ENCODE measurements at places on chromosomes 12 and 14.

- no peak for DNase-seq
Observed at GRCh38 chr12:128737292-128737966, 86.3 kb downstream of the SLC15A4 start.

DNA sequence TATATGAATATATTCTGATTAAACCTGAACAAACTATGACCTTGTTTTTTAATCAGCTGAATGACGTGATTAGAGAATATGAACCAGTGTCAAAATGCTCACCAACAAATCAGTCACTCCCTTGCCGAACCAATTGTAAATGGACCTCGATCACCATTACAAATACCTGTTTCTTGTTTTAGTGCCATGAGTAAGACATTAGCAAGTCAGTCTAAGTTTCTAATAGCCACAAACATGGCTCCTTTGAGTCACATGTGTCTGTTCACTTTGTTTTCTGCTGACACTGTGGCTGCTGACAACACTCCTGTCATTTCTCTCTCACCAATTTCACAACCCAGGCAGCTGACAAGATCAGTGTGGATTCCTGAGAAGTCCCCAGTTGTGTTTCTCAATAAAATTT lies 286.2 kb upstream of the MDGA2 start:
- DNase-seq = no peak

DNA sequence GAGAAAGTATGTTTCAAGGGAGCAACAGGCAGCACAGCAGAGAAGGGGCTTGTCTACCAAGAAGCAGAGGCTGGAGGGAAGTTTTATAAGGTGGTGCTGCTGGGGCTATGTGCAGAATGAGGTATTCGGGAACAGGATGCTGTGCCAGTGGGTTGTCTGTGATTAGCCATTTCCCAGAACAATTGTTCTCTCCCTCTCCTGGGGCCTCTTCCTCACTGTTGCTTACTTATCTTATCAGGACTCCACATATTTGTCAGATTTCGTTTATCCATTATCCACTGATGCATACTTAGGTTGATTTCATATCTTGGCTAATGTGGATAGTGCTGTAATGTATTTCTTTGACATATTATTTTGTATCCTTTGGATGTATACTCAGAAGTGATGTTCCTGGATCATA lies 195.1 kb upstream of the RTL1 start:
- no peak for DNase-seq

DNA sequence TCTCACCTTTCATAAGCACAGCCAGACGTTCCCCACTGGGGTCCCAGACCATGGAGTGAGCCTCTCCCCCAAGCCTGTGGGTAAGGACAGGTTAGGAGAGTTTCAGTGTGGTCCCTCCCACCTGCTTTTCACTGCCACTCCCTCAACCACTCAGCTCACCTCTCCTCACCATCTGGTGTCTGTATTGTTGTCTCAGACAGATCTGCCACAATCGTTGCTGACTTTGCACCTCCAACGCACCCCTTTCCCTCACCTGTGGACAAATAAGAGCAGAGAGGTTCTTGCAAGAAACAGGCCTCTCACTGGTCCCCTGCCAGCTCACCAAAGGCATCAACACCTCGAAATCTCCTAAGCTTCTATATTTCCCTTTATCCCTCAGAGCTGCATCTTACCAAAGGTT lies 8.8 kb downstream of the MYG1 start:
- DNase-seq = no peak

GRCh38 chr14:36666416-36667206 lies 5.0 kb downstream of the PAX9 start:
- no peak for DNase-seq

DNA sequence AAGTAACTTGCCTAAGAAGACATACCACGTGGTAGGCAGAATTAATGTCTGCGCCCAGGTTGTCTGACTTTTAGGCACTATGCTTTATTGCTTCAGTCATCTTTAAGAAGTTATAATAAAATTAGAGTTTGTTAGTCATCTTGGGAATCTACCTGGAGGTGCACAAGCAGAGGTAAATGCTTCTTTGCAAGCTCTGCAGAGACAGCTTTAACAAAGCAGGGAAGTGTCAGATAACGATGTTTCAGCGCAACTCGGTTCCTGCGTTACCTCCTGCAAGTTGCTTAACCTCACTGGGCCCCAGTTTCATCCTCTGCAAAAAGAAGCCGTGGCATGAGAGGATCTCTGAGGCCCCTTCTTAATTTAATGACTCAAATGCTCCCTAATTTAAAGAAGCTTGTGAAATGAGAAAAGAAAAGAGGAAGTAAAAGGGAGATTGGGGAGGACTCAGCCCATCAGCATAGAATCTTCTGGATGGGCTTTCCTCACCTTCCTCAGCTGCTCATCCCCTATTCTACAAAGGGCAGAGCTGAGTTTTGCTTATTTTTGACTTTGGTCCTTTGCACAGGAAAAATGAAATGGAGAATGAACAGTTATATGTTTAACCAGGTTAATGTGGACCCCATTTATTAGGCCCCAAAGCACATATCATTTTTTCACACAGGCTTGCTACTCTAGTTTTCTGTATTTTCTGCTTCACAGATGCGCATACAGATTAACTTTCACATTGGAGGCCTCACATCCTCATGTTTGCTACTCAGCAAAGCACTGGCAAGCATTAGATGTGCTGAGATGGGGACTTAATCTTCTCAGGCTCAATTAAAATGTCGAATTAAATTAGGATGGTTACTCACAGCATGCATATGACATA lies 5.1 kb downstream of the ARHGDIB start:
- no peak for DNase-seq

DNA sequence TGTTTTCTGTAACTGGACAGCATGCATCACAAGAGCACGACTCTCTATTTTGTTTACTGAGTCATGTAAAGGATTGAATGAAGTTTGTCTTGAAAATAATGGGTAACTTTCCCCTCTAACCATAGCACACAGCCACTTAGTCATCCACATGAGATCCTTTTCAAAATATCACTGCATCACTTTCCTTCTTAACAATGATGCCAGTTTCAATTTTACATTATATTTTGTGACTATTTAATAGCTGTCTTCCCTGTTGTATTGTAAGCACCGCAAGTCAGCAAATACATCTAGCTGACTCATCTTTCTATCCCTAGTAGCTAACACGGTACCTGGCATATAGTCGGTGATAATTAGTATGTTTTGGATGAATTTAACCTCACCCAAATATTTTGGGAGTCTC lies 83.3 kb upstream of the PPM1H start:
- no peak for DNase-seq

DNA sequence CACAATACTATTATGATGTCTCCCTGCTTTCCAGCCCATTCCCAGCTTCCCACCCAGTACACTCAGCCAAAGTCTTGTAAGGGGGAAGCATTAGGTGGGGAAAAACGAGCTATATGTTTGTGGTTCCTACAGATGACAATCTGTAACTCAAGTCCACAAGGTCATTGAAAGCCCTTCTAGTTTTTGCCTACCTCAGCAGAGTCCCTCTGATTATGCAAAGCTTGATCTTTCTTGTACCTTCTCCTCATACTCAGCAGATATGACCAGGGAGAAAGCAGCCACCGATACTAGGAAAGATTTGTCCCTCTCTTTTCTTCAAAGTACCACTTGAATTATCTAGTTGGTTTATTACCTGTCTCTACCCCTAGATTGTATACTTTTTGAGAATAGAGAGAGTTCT lies 10.6 kb downstream of the CMAS start:
- no peak for DNase-seq

GRCh38 chr14:85459361-85460000 lies 70.5 kb upstream of the FLRT2 start:
- DNase-seq = no peak

- no peak for DNase-seq
Observed at GRCh38 chr14:103157969-103158368, 34.7 kb downstream of the TNFAIP2 start.

DNA sequence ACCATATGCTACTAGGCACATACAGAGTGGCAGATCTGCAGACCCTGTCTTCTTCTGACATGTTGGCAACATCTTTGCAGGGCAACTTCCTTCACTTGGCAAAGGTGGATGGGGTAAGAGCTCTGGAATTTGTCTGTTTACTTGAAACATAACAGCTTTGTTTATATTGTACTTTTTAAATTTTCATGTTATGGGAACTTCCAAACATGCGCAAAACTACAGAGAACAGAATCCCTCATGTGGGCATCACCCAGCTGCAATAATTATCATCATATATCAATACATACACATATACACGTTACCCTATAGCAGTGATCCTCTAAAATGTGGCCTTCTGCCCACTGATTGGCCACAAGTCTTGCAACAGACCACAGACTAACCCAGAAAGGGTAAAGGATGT lies 103.4 kb downstream of the STAB2 start:
- no peak for DNase-seq

- peak; percentile 94 for DNase-seq
Observed at GRCh38 chr12:103929046-103929783, 995 bp upstream of the HSP90B1 start.

GRCh38 chr12:12845794-12846243 lies 32.7 kb downstream of the DDX47 start:
- no peak for DNase-seq

GRCh38 chr14:66101662-66102061 lies 384.5 kb upstream of the CCDC196 start:
- no peak for DNase-seq

DNA sequence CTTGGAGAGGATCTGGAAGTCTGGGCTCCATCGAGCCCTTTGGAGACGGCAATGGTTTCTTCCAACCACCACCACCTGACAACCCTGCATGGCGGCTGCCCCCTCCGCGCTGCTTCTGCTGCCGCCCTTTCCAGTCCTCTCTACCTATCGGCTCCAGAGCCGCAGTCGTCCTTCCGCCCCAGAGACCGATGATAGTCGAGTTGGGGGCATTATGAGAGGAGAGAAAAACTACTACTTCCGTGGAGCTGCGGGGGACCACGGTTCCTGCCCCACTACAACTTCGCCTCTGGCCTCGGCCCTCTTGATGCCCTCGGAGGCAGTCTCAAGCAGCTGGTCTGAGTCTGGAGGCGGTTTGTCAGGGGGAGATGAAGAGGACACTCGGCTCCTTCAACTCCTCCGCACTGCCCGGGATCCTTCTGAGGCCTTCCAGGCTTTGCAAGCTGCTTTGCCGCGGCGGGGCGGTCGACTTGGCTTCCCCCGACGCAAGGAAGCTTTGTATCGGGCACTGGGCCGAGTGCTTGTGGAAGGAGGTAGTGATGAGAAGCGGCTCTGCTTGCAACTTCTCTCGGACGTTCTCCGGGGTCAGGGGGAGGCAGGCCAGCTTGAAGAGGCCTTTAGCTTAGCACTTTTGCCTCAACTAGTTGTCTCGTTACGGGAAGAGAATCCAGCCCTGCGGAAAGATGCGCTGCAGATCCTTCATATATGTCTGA lies 499 bp downstream of the TOGARAM1 start:
- peak; percentile 6 for DNase-seq

Measured in SK-MEL-5 (cell line).